ENCODE measurements at places on chromosomes 12 and 14.

DNA sequence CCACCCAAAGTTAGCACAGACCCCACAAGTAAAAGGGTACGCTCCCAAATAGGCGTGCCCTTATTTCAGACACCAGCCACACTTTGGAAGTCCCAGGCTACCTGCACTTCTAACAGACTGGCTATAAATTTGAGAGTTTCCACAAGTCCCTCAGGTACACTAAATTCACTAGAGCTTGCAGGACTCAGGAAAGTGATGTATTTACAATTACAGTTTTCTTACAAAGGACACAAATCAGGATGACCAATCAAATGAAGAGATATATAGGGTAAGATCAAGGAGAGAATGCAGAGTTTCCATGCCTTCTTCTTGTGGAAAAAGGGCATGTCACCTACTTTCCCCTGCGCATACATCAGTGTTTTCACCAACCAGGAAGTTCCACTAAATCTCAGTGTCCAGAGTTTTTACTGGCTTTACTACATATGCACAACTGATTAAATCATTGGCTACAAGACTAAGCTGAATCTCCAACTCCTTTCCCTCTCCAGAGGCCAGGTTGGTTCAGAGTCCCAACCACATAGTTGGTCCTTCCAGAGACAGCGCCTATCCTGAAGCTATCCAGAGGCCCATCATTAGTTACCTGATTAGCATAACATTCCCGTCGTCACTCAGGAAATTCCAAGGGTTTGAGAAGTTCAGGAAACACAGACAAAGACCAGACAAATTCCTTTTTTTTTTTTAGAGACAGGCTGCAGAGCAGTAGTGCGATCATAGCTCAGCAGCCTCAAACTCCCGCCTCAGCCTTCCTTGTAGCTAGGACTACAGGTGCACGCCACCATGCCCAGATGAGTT is 84.2 kb downstream of the DENND5B start:
- ATAC-seq: no peak

DNA sequence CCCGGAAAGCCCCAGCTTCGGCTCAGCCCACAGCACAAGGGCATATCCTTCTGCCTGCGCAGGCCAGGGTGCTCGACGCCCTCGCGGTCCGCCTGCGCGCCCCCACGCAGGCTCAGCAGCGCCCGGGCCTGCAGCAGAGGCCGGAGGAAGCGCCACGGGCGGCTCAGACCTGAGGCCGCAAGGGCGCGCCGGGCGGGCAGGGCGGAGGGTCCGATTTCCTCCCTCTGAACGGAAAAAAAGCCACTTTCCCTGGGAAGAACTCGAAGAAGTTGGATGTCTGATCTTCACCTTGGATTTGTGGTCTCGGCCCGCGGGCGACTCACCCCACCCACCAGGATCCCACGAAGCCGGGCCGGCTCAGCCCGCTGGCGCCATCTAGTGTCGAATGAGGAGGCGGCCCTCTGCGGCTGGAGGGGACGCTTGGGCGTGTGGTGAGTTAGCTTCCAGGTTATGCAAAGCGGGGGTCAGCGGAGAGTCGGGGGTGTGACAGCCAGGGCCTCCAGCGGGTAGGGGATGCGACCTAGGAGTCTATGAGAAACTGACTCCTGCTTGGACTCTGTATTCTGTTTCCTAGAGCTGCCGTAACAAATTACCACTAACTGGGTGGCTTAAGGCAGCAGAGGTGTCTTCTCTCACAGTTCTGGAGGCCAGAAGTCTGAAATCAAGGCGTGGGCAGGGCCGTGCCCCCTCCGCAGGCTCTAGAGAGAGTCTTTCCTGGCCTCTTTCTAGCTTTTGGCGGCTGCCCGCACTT is 40.0 kb upstream of the SRSF5 start:
- ATAC-seq: peak; percentile 92

DNA sequence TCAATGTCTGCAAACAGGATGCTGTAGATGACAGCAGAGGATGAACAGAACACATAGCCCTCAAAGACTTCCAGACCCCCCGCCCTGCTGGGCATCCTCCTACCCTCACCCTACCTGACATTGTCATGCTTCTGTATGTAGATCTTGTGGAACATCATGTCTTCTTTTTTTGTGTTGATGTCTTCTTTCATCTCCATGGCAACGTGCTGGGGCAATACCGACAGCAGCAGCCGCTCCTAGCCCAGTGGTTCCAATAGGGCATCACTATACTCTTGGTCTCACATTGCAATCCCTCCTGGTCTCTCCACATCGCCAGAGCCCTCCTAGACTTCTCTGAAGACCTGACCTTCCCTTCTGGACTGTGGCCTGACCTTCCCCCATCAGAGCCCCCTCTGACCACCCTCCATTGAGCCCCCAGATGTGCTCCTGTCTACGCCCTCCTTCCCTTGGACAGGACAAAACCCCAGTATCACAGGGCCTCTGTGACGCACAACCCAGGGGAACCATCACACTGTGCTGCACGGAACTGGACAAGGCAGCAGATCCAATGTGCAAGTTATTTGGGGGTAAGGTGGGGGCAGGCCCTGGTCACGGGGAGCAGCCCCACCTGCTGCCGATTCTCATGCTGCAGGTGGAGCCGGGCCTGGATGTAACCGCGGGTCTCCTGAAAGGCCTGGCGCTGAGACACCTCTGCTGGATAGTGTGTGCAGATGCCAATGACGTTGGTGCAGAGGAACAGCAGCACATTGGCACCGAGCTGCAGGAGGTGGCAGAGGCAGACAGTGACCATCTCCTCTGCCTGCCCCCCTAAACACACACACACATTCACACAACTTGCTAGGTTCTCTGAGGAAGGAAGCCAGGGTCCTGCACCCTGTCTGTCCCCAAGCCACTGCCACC is 11.1 kb downstream of the ADCY6 start:
- ATAC-seq: no peak

- ATAC-seq: no peak
Observed at GRCh38 chr12:111488271-111488670, 82.5 kb downstream of the SH2B3 start.

DNA sequence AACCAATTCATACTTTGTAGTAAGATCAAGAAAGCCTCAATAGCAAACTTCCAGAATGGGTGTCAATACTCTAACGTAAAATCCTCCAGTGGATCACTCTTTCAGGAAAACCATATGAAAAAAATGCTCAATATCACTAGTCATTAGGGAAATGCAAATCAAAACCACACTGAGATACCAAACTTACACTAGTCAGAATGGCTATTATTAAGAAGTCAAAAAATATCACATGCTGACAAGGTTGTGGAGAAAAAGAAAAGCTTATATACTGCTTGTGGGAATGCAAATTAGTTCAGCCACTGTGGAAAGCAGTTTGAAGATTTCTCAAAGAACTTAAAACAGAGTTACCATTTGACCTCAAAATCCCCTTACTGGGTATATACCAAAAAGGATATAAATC is 49.5 kb upstream of the ATXN7L3B start:
- ATAC-seq: no peak

DNA sequence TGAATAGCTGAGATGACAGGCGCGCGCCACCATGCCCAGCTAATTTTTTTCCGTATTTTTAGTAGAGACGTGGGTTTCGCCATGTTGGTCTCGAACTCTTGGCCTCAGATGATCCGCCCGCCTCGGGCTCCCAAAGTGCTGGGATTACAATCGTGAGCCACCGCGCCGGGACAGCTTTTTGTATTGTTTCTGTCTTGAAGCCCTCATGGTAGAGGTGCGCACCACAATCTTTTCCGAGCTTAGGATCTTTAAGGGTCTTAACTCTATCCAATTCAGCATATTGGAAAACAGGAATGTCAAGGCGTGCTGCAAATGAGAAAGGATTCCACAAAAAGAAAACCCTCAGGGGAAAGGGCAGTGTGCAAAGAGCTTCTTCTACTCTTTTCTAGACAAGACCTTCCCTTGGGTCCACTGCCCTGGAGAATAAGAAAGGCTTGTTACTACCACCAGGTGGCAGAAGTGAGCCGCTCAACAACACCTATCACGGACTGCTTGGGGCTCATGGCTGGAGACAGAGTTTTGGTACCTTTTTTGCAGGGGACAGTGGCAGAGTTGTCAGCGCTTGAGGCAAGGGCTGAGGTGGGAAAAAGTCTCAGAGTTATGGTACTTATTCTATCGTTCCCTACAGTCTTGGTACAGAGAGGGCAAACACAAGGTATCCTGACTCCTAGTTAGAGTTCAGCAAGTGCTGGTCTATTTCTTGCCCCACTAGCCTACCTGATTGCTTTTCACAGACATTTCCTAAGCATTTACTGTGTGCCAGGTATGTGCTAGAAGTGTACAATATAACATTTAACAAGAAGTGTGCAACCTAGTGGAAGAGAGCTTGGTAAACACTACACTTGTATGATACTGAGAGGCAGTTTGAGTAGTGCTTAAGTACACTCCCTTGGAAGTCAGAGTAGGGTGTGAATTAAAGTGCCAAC is 16.4 kb upstream of the SP7 start:
- peak; percentile 99 for ATAC-seq

GRCh38 chr12:51948066-51948465 is 3.4 kb upstream of the ACVR1B start:
- no peak for ATAC-seq

Data from activated T-helper 17 cell treated with anti-CD3 and anti-CD28 coated beads, Interleukin-2, amount 50 U/mL, for 72 hours (primary cell).